Anterior cingulate cortex (tissue), 58 donors: ENCODE measurements at places on chromosomes 16 and 17.
A peak's percentile ranks its signal among the peaks of the same experiment; 100 is the strongest.

GRCh38 chr17:10360578-10360977 is 12.2 kb downstream of the MYH13 start:
- DNase-seq = no peak

DNA sequence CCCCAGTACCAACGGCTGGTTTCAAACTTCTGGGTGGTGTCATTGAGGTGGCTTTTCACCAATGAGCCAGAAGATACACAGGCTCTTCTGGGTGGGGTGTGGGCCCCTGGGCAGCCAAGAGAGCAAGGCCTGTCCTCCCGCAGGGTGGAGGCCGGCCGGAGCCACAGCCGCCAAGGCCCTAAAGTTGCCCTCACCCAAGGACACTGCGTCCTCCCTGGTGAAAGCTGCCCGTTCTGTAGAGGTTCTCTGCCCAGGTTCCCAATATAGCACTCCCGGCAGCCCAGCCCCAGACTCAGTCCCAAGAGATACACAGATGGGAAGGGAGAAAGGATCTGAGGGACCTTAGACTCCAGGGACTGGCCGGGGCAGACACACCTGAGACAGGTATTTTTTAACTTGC is 10.7 kb upstream of the CACNG1 start:
- no peak for DNase-seq

DNA sequence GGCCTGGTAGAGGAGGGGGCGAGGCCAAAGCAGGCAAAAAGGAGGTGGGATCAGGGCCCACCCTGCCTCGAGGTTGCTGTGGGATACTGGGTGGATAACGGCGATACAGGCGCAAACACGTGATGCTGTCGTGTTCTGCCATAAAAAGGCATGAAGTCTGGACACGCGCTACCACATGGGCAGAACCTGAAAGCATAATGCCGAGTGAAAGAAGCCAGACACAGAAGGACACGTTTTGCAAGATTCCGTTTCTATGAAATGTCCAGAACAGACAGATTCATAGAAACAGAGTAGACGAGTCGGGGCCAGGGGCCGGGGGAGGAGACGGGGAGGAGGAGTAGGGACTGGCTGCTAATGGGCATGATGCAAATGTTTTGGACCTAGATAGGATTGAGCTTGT is 43.5 kb downstream of the ZDHHC7 start:
- DNase-seq = no peak

GRCh38 chr17:69524854-69525253 is 110.4 kb downstream of the MAP2K6 start:
- no peak for DNase-seq

GRCh38 chr17:68424203-68424602 is 33.1 kb downstream of the WIPI1 start:
- DNase-seq = no peak

GRCh38 chr16:19912455-19913339 is 28.0 kb upstream of the GPRC5B start:
- DNase-seq = no peak

GRCh38 chr17:48055531-48056245 is 7.5 kb downstream of the NFE2L1 start:
- no peak for DNase-seq

GRCh38 chr16:14193316-14193871 is 122.3 kb downstream of the MRTFB start:
- no peak for DNase-seq

DNA sequence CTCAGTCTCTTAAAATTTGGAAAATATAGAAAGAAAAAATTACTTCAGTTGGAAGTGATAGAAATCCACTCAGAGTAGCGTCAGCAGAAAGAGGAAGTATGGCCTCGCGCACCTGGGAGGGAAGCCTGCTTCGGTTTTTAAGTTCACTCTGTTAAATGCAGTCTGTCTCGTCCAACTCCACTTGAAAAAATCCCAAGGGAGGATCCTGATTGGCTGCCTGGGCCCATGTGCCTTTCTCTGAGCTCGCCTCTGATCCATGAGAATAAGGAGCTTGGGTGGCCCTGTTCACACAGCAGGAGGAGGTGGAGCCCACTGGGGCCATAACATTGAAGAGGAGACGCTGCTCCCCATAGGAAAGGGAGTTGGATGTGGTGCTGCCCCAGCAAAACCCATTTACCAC is 40.7 kb downstream of the DNAJA2 start:
- no peak for DNase-seq

GRCh38 chr17:79838522-79839274 is 542 bp downstream of the CBX4 start:
- peak; percentile 76 for DNase-seq

DNA sequence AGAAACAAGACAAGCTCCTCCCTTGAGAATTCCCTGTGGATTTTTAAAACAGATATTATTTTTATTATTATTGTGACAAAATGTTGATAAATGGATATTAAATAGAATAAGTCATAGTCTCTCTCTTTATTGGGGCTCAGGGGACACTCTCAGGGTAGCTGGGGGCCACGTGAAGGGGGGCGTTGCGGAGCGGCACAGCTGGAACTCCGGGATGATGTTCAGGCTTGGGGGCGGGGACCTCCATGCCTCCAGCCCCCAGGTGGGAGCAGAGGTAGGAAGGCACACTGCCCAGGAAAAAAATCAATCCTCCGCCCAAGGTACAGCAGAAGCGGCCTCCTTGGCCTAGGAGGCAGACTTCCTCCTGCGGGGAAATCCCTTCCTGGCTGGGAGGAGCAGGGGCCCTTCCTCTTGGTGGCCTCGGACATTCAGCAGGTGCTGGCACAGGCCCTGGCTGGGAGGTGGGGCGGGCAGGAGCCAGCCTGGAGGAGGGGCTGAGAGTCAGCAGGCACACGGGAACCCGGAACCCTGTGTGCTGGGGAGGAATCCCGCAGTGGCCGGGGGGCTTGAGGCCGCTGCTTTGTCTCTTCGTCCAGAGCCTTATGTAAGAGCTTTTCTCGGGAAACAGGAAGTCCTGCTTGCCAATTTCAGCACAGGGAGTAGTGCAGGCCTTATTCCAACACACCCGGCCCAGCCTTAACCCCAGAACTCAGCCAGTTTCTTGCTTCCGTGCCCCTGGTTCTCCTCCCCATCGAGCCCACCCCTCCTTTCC is 591 bp upstream of the TNFSF13 start:
- peak; percentile 86 for DNase-seq
